ENCODE measurements at places on chromosomes 5 and 9.

DNA sequence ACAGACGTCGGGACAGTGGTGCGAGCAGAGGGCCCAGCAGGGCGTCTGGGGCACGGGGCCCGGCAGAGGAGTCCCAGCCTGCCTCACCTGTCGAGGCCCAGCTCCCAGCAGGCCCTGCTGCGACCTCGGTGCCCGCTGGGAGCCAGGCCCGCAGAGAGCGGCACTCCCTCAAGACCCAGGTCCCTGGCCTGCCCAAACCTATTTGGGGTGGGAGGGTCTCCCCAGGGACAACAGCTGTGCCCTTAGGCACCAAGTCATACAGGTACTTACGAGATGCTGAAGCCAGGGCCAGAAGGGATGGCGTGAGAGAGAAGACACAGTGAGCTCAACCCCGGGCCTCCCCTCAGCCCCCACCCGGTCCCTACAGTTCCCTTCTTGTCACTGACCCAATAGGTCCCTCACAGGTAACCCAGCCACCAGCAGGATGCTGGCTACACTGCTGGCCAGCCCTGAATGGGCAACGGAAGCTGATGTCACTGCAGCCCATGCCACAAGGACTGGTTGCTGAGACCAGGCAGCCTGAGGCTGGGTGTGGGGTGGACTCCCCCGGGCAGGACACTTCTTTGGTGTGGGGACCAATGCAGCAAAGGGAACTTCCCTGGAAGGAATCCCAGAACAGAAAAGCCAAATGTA is 3.7 kb downstream of the NSMF start:
- no peak for DNase-seq

- no peak for DNase-seq
Observed at GRCh38 chr9:129936222-129936621, 101.0 kb downstream of the USP20 start.

DNA sequence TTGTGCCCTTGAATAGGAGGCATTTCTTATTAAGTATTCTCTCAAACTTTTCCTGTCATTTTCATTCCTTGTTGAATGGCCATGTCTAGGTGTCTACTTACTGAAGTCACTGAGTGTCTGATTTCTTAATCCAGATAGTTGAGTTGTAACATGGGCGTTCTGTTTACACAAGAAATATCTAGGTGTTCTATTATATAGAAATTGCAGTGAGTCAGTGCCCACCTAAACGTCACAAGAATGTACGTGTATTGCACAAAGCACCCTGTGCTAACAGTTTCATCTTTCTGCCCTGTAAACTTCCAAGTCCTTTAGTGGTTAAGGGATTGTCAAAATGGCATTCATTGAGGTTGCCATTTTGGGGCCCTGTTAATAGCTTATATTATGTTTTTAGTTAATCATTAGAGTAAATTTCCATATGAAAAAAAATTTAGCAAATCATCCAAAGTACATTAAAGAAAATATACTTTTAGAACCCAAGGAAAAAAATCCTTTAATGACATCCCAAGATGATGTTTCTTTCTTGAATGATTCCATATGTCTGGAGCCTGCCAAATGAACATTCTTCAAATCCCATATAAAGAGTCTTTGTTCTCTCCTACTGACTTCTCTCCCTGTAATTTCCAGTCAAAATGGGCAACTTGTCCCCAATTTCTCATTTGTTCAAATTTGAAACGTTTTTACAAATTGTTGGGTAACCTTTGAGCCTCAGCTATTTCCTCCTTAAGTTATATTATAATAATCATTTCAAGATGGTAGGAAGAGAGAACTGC is 114.2 kb downstream of the GOLPH3 start:
- no peak for DNase-seq

GRCh38 chr9:109499631-109500410 is 1.7 kb upstream of the PTPN3 start:
- DNase-seq = no peak

GRCh38 chr5:644971-645370 is 32.8 kb downstream of the CEP72 start:
- DNase-seq = no peak

DNA sequence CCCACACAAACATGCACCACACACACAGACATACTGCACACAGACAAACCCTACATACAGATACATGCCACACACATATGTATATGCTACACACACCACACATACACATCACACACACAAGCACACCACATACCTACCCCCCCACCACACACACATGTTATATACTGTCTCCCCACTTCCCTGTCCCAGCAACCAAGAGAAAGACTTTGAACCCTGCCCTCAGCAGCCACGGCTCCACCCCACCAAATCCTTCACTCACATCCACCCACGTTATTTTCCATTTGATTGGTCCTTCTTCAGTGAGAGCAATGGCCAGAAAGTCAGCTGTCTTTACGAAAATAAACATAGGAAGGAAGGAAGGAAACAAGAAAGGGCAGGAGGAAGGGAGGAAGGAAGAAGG is 479.8 kb downstream of the DIRAS2 start:
- no peak for DNase-seq

DNA sequence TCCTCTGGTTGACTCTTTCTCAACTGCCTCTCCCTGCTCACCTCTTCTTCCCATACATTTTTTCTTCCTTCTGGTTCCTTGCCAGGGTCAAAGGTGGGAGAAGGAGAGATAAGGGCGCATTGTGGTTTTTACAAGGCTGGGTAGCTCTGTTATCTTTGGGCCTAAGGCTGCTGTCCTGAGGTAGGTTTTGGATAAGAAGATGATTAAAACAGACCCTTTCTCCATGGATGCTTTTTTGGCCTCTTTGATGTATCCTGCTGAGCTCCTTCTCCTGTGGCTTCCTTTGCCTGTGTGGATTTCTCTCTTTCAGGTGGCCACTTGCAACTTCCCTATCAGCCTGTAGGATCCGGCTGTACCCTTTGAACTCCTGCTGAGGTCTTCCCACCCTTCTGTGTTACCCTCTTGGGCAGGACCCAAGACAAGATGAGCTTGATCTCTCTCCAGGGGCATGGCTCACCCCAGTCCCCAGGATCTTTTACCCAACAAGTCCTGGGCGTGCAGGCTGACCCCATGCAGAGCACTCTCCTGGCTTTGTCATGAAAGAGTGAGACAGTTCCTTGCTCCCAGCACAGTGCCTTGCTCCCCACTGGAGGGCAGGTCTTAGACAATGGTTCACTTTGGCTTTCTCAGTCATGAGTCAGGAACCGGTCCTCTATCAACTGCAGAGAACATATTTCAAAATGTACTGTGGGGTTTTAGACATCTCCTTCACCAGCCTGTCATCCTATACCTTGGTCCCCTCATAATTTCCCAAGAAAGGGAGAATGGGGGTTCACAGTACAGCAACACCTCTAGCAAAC is 197.9 kb downstream of the TLE4 start:
- DNase-seq = no peak

DNA sequence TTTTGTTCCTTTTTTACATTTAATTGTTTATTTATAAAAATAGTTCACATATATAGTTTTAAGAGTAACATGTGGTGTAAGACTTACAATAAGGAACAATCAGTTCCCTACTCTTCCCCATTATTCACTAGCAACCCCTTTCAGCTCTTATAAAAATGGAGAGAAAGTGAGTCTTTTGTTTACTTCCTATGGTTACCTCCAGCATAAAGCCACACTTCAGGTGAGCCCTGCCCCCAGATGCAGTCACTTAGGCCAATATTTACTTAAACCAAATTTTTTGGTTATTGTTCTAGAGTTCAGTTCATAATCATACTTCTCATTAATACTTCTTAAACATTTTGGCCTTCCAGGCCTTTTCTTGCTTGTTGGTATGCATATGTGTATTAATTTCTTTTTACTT is 33.7 kb downstream of the UBE2R2 start:
- DNase-seq = no peak

GRCh38 chr5:124639095-124639665 is 107.3 kb downstream of the ZNF608 start:
- no peak for DNase-seq

Measured in activated CD4-positive, alpha-beta T cell treated with anti-CD3 and anti-CD28 coated beads, Interleukin-2, amount 10 ng/mL, durations not matched to agents 7 days and 5 days (primary cell).